ENCODE measurements at places on chromosomes 7 and 10. TPM values are rescaled to one million over a fixed set of nuclear protein-coding genes. Genes with fewer than 3 reads are reported as not detected.

Gene POMZP3
- polyA plus RNA-seq: 10.3 TPM

Gene BBIP1
- 21.9 TPM for polyA plus RNA-seq

GRCh38 chr10:35696392-35697287 is 54.5 kb upstream of the FZD8 start:
- H3K4me3 ChIP-seq: no peak overlapping the region
- H3K36me3 ChIP-seq: no peaks in the 10 kb centered on the region
- no peak for DNase-seq

Gene NEBL
- 0.58 TPM for polyA plus RNA-seq

Gene TMEM176A
- polyA plus RNA-seq: not detected

GRCh38 chr10:120656107-120656506 is 195.1 kb upstream of the WDR11 start:
- DNase-seq: no peak
- no peaks in the 10 kb centered on the region for H3K27me3 ChIP-seq
- no peak overlapping the region for H3K27ac ChIP-seq
- H3K4me3 ChIP-seq: no peak overlapping the region
- no peaks in the 10 kb centered on the region for H3K4me1 ChIP-seq
- H3K36me3 ChIP-seq: no peaks in the 10 kb centered on the region

Gene PRSS37
- not detected for polyA plus RNA-seq

DNA sequence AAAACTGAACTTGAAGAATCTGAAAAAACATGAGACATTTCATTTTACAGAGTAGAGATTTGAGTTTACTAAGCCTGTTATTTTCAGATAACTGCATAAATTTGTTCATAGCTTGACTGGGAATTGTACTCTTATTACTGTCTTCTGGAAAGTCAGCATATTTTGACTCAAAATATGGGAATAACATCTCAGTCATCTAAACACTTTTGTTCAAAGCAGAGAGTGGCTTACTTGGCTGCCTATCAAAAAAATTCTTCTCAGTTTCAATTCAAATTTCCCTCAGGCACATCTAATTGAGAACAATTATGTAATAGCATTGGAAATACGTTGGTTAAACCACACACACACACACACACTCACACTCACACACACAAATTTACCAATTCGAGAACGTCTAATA is 384.6 kb downstream of the ARL4A start:
- no peak for DNase-seq
- H3K4me1 ChIP-seq: no peaks in the 10 kb centered on the region
- H3K27me3 ChIP-seq: peaks cover 5% of the 10 kb centered on the region
- H3K27ac ChIP-seq: no peak overlapping the region

- no peak overlapping the region for H3K27ac ChIP-seq
- no peaks in the 10 kb centered on the region for H3K4me1 ChIP-seq
- DNase-seq: no peak
- no peak overlapping the region for H3K4me3 ChIP-seq
- H3K27me3 ChIP-seq: no peaks in the 10 kb centered on the region
- H3K36me3 ChIP-seq: no peaks in the 10 kb centered on the region
Observed at GRCh38 chr7:131568970-131569369, 12.5 kb upstream of the PODXL start.

- no peak overlapping the region for H3K27ac ChIP-seq
- H3K4me1 ChIP-seq: peaks cover 44% of the 10 kb centered on the region
- H3K36me3 ChIP-seq: peaks cover 21% of the 10 kb centered on the region
- H3K27me3 ChIP-seq: no peaks in the 10 kb centered on the region
- no peak overlapping the region for H3K4me3 ChIP-seq
Observed at GRCh38 chr7:55504093-55504859, 68.0 kb downstream of the VOPP1 start.

DNA sequence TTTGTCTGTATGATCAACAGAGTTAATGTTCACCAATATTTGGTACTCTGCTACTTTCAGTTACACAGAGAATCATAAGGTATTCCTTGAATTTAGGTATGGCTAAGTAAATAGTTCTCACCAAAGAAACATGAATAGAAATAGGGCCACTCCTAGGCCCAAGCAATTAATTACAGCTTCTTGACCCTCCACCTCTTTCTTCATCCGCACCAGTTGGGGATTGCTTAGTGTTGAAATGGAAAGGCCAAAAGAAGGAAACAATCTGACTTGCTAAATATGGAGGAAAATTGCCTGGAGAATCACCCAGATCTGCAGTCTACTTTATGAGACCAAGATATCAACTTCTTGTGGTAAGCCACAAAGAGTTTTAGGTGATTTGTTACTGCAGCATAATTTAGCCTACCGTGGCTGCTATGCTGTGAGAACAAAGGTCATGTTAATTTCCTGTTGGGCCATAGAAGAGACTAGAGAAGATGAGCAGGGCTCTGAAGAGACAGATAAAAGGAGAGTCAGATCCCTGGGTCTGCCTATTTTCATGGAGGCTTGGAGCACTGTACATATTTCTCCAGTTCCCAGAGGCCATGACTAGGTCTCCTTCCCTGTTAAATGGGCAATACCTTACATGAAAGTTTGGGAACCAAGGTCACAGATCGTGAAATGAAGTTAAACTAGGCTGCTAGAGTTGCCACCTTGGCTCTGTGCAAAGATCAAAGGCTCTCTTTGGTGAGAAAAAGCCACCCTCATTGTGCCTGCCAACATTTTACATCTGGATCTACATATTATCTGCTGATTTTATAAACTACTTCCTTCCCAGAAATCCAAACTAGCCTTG is 93.3 kb upstream of the GDF10 start:
- no peak overlapping the region for H3K27ac ChIP-seq
- H3K27me3 ChIP-seq: no peaks in the 10 kb centered on the region
- no peaks in the 10 kb centered on the region for H3K36me3 ChIP-seq

Gene KCND2
- polyA plus RNA-seq: not detected

DNA sequence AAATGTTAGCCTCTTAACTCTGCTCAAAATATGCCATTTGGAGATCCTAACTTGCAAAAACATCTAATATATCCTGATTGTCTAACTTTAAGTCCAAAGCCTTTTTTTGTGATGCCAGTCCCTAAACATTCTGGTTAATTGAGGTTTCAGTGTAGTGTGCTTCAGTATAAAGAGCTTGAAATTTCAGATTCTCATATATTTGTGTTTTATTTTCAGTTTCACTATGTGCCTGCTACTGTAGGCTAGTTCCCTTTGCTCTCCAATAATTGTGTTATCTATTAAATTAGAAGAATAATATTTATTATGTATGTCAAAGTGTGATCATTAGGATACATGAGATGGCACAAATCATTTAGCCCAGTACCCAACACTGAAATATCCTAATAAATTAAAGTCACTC is 1361.2 kb downstream of the XPNPEP1 start:
- no peak overlapping the region for H3K27ac ChIP-seq
- no peak for DNase-seq
- no peaks in the 10 kb centered on the region for H3K27me3 ChIP-seq
- H3K4me3 ChIP-seq: no peak overlapping the region

- peaks cover 46% of the 10 kb centered on the region for H3K36me3 ChIP-seq
- H3K4me1 ChIP-seq: peaks cover 43% of the 10 kb centered on the region
- H3K27ac ChIP-seq: peak overlapping the region; percentile 95
- H3K4me3 ChIP-seq: peak overlapping the region; percentile 80
Observed at GRCh38 chr7:92832534-92833023, 3.8 kb downstream of the CDK6 start.

Gene GDF2
- polyA plus RNA-seq: not detected

DNA sequence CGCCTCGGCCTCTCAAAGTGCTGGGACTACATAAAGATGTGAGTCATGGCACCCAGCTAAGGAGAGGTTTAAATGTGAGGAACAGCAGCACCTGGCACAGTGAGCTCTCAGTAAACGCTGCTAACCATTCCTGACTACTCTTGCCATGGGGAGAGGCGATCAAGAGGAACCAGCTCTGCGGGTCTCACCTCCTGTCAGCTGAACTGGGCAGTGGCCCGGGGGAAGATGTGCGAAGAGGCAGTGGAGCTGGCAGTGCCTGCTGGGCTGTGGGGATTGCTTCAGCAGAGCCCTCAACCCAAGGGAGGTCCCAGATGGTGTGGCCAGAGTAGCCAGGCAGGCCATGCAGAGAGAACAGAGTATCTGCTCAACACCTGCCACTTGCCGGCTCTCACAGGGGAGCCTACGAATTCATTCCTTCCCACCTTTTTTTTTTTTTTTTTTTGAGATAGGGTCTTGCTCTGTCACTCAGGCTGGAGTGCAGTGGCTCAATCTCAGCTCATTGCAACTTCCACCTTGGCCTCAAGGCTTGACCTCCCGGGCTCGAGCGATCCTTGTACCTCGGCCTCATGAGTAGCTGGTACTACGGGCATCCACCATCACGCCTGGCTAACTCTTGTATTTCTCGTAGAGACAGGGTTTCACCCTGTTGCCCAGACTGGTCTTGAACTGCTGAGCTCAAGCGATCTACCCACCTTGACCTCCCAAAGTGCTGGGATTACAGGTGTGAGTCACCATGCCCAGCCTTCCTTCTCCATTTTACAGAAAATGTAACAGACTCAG is 6.8 kb downstream of the POLM start:
- no peak overlapping the region for H3K27ac ChIP-seq
- H3K4me1 ChIP-seq: peaks cover 15% of the 10 kb centered on the region
- no peak for DNase-seq
- H3K4me3 ChIP-seq: no peak overlapping the region
- no peaks in the 10 kb centered on the region for H3K27me3 ChIP-seq

GRCh38 chr7:5630670-5631069 is 150.8 kb downstream of the RNF216 start:
- DNase-seq: no peak
- peaks cover 7% of the 10 kb centered on the region for H3K36me3 ChIP-seq
- no peak overlapping the region for H3K4me3 ChIP-seq
- no peaks in the 10 kb centered on the region for H3K27me3 ChIP-seq
- H3K27ac ChIP-seq: no peak overlapping the region

- DNase-seq: no peak
- H3K4me1 ChIP-seq: no peaks in the 10 kb centered on the region
- no peaks in the 10 kb centered on the region for H3K27me3 ChIP-seq
- H3K27ac ChIP-seq: no peak overlapping the region
Observed at GRCh38 chr7:106552645-106553445, 108.1 kb downstream of the CCDC71L start.

Gene ADCY1
- polyA plus RNA-seq: 0.54 TPM

DNA sequence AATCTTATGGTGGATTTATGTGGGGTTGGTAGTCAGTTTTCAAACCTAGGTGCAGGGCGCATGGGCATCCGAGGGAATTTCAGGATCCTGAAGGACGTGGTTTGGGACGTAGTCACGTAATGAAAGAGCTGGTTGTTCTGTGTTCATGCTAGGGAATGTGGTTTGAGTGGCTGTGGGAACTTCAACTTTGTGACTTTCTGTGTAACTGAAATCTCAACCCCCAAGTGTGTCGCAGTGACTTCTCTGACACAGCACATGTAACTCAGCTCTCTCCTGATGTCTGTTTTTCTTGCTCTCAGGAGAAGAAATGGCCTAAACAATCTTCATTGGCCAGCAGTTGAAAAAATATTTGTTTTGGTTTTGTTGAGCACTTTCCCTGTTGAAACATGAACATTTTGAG is 199.0 kb downstream of the PTEN start:
- no peak for DNase-seq
- H3K4me1 ChIP-seq: peaks cover 6% of the 10 kb centered on the region
- H3K27ac ChIP-seq: peak overlapping the region; percentile 83
- H3K4me3 ChIP-seq: no peak overlapping the region

- H3K4me1 ChIP-seq: peaks cover 9% of the 10 kb centered on the region
- H3K4me3 ChIP-seq: no peak overlapping the region
- no peaks in the 10 kb centered on the region for H3K27me3 ChIP-seq
- H3K36me3 ChIP-seq: no peaks in the 10 kb centered on the region
- H3K27ac ChIP-seq: no peak overlapping the region
- no peak for DNase-seq
Observed at GRCh38 chr10:122499491-122499941, 38.2 kb downstream of the HTRA1 start.

- no peaks in the 10 kb centered on the region for H3K36me3 ChIP-seq
- no peak overlapping the region for H3K4me3 ChIP-seq
- peaks cover 25% of the 10 kb centered on the region for H3K4me1 ChIP-seq
- H3K27ac ChIP-seq: peak overlapping the region; percentile 82
- peak; percentile 84 for DNase-seq
- no peaks in the 10 kb centered on the region for H3K27me3 ChIP-seq
Observed at GRCh38 chr10:5594271-5595049, 69.7 kb downstream of the CALML3 start.

- no peak overlapping the region for H3K4me3 ChIP-seq
- no peaks in the 10 kb centered on the region for H3K27me3 ChIP-seq
- DNase-seq: peak; percentile 90
Observed at GRCh38 chr10:132296666-132297443, 10.9 kb downstream of the STK32C start.

Gene INMT
- polyA plus RNA-seq: not detected

DNA sequence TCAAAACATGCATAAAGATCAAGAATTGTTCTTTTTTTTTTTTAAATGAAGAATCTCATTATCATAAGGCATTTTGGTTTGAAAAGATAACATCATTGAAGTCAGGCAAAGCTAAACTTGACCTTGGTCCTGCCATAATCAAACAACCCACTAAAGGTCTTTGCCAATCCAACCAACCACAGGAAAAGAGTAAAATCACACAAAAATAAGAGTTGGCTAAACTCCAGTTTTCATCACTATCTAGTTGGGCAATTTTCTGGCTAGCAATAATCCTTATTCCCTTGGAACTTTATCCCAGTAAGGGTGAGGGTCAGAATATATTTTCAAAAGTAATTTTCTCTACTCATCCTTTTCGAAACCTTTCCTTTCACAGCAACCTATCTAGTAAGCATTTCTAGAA is 62.4 kb downstream of the HIBADH start:
- H3K27ac ChIP-seq: no peak overlapping the region
- peaks cover 3% of the 10 kb centered on the region for H3K4me1 ChIP-seq
- H3K27me3 ChIP-seq: no peaks in the 10 kb centered on the region

- H3K27me3 ChIP-seq: no peaks in the 10 kb centered on the region
- peaks cover 5% of the 10 kb centered on the region for H3K4me1 ChIP-seq
- peaks cover 36% of the 10 kb centered on the region for H3K36me3 ChIP-seq
- no peak for DNase-seq
Observed at GRCh38 chr10:124686707-124687376, 57.3 kb downstream of the FAM53B start.

DNA sequence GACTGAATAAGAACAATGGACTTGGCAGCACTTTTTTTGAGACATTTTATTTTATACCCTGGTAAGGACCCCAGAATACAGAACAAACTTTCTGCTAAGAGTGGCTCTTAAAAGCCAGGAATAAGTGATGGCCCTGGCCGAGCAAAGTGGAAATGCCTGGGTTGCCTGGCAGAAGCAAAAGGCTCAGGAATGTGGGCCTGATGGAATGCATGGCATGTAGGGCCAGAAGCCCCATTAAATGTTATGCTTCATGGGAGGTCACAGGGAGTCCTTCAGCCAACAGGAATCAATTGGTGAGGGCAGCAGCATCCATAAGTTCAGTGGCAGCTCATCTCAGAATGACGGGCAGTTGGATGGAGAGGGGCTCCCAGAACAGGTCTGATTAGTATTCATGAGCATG is 301.5 kb upstream of the CACNA2D1 start:
- H3K27me3 ChIP-seq: no peaks in the 10 kb centered on the region
- no peak overlapping the region for H3K27ac ChIP-seq
- H3K36me3 ChIP-seq: no peaks in the 10 kb centered on the region
- H3K4me1 ChIP-seq: 0 out of 2 replicates have a peak, but pooled peaks cover 8% of the 10 kb centered on the region
- no peak for DNase-seq

All from SK-N-SH (cell line).